ENCODE measurements at places on chromosomes 4 and X. TPM values are rescaled to one million over a fixed set of nuclear protein-coding genes. Genes with fewer than 3 reads are reported as not detected.

- DNase-seq = no peak
Measured at GRCh38 chr4:14607001-14607400, 395.3 kb upstream of the CPEB2 start.

- no peak for DNase-seq
Measured at GRCh38 chr4:8765631-8766590, 105.7 kb downstream of the HMX1 start.

DNA sequence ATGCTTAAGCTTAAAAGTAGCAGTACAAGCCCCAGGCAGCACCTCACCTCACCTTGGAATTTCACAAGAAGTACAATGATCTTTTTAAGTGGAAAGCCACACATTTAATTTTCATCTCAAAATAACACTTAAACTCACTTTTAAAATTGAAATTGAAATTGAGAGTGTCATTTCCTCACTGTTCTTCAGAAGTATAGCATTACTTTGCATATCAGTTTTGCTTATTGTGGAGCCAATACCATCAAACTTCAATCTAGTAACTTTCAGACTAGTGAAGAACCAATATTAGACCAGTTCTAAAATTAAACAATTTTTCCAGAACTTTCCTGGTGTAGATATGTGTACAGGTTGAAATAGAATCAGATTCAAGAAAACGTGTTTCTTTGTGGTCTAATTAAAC, 242.4 kb downstream of the NDST4 start:
- no peak for DNase-seq

Gene GLRA2
- 1.6 TPM for total RNA-seq

Gene SPON2
- total RNA-seq = 119 TPM

DNA sequence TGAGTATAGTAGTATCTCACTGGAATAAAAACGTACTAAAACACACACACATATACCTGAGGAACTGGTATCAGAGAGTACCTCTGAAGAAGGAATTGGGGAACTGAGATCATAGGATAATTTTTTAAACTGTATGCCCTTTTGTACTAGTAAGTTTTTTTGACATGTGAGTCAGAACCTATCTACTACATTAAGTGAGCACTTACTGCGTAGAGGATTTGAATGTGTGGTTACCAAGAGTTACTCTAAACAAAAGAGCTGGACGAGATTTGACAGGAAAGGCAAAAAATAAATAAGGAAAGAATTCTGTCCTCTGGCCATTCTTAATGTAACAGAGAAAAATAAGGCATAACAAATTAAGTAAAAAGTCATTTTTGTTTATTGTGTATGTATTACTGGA, 546.5 kb upstream of the FAT1 start:
- DNase-seq = no peak

Gene DGKQ
- total RNA-seq = 5.0 TPM

Gene SPACA5
- total RNA-seq = not detected

DNA sequence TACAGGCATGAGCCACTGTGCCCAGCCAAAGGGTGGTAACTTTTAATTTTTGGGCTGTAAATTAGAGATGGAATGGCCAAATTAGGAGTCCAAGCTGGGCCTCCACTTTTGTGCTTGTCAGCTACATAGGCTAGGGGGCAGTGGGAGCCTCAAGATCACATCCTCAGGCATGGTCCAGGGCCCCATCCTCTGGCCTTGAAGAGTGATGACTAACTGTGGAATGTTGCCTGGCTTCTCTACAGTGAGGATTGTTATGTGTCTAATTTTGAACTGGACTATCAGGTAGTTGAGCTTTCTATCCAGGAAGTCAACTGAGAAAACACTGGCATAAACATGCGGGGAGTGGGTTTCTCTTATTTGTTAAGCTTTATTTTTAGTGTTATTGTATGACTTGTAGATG, 33.0 kb downstream of the CCNG2 start:
- DNase-seq = no peak

GRCh38 chr4:90660672-90661071, 533.5 kb downstream of the CCSER1 start:
- no peak for DNase-seq

DNA sequence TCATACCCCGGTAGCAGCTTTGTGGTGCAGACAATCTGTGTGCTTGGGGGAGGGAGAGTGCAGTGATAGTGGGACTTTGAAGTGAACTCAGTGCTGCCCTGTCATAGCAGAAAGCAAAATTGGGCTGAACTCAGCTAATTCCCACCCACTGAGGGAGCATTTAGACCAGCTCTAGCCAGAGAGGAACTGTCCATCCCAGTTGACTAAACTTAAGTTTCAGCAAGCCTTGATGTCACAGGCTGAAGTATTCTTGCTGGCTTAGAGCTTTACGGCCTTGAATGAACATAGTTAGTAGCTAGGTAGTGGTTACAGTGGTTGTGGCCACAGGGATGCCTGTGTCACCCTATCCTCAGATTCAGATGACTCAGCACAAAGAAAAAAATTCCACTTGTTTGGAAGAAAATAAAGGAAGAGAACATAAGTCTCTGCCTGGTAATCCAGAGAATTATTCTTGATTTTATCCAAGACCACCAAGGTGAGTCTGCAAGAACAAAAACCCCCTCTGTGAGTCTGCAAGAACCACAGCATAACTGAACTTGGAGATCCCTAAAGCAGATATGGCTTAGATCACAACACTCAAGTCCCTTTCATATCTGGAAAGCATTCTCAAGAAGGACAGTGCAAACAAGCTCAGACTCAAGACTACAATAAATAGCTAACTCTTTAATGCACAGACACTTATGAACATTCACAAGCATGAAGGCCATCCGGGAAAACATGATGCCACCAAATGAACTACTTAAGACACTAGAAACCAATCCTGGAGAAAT, 39.4 kb downstream of the ADH7 start:
- DNase-seq = no peak

- no peak for DNase-seq
Measured at GRCh38 chr4:127709456-127709855, 20.7 kb upstream of the SLC25A31 start.

Gene PACRGL
- 55.3 TPM for total RNA-seq

Gene DCX
- total RNA-seq = 9.6 TPM

- no peak for DNase-seq
Measured at GRCh38 chrX:132592880-132593279, 104.0 kb upstream of the MBNL3 start.

- no peak for DNase-seq
Measured at GRCh38 chr4:139560406-139561104, 4.5 kb upstream of the SETD7 start.

GRCh38 chr4:48295116-48295515, 25.5 kb upstream of the TEC start:
- no peak for DNase-seq

Gene TASL
- 2.6 TPM for total RNA-seq

Gene SHISA3
- total RNA-seq = 2.1 TPM

Gene USP27X
- total RNA-seq = 5.4 TPM
